ENCODE measurements at places on chromosomes 13 and 19. TPM values are rescaled to one million over a fixed set of nuclear protein-coding genes. Genes with fewer than 3 reads are reported as not detected.

Gene SLAIN1
- total RNA-seq, result 1.4 TPM

Gene PSG1
- 4.6 TPM for total RNA-seq

Gene FREM2
- 4.8 TPM for total RNA-seq

Gene B3GNT8
- total RNA-seq, result not detected

Gene C3
- 48.4 TPM for total RNA-seq

Gene ZNF444
- 15.2 TPM for total RNA-seq

Gene C19orf67
- not detected for total RNA-seq

Gene GJB6
- total RNA-seq, result 3.6 TPM

Gene PRKCSH
- total RNA-seq, result 182 TPM

Gene PLPPR3
- total RNA-seq, result not detected

Gene CLEC17A
- not detected for total RNA-seq

Gene CACNG8
- 0.24 TPM for total RNA-seq

Gene ANKRD24
- total RNA-seq, result 1.4 TPM

Gene LGALS4
- total RNA-seq, result not detected

Gene MYH14
- total RNA-seq, result 17.1 TPM

Gene ZNF527
- 16.6 TPM for total RNA-seq

Gene FOXA3
- not detected for total RNA-seq

Gene POMP
- total RNA-seq, result 41.7 TPM

Gene SHISA7
- 1.2 TPM for total RNA-seq

Gene TTYH1
- 0.24 TPM for total RNA-seq

Gene PSG5
- total RNA-seq, result 18.8 TPM

Gene ADM5
- total RNA-seq, result 1.9 TPM

Gene BRME1
- total RNA-seq, result 1.4 TPM

Gene ADAMTS10
- 64.8 TPM for total RNA-seq

Gene MYADM
- 30.3 TPM for total RNA-seq

Gene ENOX1
- 19.3 TPM for total RNA-seq

Gene F10
- total RNA-seq, result 31.3 TPM

Gene HIPK4
- total RNA-seq, result 0.72 TPM

Gene GPR4
- total RNA-seq, result 0.48 TPM

Gene C19orf85
- 3.9 TPM for total RNA-seq
